ENCODE measurements at places on chromosomes 5 and 9.

DNA sequence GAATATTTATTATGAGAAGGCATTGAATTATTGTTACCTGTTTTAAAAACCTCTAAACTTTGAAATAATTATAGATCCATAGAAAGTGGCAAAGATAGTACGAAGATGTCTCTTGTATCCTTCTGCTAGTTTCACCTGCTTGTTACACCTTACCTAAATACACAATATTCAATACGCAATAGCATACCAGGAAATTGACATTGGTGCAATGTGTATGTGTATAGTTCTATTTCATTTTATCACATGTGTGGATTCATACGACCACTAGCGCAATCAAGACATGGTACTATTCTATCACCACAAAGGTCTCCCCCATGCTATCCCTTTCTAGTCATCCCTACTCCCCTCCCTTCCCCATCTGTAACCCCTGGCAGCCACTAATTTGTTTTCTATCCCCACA is 8.5 kb upstream of the OR2S2 start:
- DNase-seq, result no peak

GRCh38 chr9:135244271-135245221 is 157.1 kb downstream of the OLFM1 start:
- no peak for DNase-seq

GRCh38 chr5:172637740-172638139 is 3.3 kb upstream of the NEURL1B start:
- no peak for DNase-seq

GRCh38 chr9:113585555-113585954 is 122.0 kb downstream of the RGS3 start:
- no peak for DNase-seq

DNA sequence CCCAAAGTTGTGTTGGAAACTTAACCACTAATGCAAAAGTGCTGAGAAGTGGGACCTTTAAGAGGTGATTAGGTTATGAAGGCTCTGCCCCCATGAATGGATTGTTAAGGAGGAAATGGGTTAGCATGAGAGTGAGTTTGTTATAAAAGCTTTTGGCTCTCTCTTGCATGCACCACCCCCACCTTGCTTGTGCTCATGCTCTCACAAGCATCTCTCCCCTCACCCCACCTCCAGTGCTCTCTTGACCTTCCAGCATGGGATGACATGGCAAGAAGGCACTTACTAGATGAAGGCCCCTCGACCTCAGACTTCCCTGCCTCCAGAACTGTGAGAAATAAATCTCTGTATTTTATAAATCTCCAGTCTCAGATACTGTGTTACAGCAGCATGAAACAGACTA is 52.8 kb downstream of the RICTOR start:
- no peak for DNase-seq

DNA sequence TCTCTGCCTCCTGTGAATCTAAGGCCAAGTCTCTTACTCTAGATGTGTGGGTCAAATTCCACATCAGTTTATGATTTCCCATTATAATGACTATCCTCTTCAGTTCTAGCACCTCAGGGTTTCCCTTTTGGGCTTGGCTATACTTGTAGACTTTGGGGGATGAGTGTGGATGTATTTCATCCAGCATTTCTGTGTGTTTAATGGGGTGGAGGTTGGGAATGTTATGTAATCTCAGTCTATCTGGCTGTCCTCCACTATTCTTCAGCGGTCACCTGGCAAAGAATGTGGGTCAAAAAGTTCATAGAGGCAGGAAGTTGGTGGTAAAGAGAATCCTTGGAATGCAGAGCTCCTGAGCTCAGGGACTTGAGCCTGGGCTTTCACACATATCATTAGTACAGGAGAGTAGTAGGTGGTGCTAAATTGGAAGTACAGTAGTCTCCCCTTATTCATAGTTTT is 64.9 kb downstream of the CFAP95 start:
- no peak for DNase-seq

GRCh38 chr9:108784998-108785397 is 70.8 kb downstream of the ACTL7B start:
- no peak for DNase-seq

DNA sequence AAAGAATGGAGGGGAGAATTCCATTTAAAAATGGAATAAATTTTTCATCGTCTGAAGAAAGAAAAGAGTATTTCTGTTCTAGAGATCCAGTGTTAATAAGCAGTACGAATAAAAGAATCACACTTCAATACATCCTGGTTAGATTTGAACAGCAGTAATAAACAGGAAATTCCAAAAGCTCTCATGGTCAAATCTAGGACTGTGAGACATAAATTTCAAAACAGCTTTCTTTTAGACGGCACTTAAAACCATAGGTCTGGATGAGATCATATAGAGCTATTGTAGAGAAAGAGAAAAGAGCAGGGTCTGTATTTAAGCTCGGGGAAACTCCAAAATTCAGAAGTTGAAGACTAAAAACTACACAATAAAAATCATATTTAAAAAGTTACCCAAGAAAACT is 1006.9 kb upstream of the CTNND2 start:
- DNase-seq, result no peak

DNA sequence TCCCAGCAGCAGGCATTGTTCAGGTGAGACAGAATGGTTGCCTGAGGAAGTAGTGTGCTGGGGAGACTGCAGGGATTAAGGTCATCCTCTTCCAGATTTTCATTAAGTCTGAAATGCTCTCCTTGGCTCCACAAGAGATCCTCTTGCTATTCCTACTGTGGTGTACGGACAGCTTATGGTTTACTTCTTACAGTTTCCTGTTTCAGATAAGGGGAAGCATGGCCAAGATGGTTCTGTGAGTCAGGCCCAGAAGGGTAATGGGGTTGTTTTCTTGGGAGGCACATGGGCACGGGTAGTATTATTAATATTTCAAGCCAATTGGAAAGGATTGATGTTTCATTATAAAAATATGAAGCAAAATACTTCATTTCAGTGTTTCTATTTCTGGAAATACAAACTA is 42.9 kb downstream of the GLRX start:
- DNase-seq, result no peak

- no peak for DNase-seq
Observed at GRCh38 chr9:85040146-85040545, 370.6 kb downstream of the NTRK2 start.

DNA sequence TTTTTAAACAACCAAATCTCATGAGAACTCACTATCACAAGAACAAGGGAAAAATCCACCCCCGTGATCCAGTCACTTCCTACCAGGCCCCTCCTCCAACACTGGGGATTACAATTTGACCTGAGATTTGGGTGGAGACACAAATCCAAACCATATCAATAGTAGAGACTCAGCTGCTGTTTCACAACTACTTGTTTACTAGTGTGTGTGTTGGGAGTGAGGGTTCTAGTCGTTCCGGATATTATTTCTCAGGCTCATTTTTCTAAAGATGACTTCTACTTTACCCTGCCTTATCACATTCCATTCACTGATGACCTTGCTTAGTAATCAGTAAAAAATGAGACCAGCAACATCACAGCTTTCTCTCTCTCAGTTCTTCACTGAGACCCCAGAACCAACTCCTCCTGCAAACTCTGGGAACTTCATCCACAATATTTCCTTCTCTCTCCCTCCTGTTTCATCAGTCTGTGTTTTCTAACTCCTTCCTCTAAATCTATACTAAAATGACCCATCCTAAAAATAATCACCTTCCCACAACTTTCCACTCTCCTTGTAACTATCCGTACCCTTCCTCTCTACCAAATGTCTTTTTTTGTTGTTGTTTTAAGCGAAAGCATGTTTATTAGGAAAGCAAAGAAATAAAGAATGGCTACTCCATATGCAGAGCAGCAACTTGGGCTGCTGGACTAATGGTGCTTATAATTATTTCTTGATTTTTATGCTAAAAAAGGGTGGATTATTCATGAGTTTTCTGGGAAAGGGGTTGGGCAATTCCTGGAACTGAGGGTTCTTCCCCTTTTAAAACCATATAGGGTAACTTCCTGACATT is 121.5 kb upstream of the SPRY4 start:
- DNase-seq, result no peak
